Caudate nucleus (tissue), 63 donors: ENCODE measurements at places on chromosomes 12 and 14.

DNA sequence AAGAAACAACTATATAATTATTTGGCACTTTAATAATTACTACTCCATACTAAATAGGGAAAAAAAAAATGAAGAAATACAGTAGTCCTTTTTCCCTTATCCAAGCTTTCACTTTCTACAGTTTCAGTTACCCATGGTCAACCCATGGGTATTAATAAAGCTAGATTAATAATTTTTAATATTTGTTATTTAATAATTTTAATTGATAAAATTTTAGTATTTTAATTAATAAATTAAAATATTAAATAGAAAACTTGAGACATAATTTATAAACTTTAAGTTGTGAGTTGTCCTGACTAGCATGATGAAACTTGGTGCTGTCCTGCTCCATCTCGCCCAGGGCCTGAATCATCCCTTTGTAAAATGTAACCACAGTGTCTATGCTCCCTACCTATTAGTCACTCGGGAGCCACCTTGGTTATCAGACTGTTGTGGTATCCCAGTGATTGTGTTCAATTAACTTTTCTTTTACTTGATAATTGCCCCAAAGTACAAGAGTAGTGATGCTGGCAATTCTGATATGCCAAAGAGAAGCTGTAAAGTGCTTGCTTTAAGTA, 71.8 kb downstream of the PAWR start:
- no peak for DNase-seq

DNA sequence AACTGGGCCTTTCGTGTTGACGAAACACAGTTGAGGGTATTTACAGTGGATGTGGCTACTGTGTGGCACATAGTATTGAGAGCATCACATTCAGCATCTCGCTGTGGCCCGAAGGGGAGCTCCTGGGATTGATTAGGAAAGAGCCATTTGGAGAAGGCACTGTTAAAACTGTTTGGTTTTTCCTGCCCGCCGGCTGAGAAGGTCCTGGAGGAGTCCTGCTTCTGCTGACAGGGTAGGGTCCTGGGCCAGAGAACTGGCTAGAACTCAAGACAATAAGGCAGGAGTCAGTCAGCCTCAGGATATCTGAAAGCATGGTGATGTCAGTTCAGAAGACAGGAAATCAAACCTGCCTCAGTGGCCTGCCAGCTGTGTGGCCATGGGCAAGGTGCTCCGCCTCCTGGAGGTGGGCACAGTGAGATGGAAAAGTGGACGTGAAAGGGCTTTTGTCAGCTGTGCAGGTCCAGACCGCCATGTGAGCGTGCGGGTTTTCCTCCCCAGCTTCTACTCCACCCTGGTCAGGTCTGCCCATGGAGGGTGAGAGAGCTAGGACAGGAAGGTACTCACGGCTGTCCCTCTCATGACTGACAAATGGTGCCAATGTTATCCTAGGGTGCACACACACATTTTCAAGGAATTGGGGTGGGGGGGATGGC, 92.3 kb downstream of the NTF3 start:
- DNase-seq, result no peak

GRCh38 chr14:68961781-68962584, 17.1 kb downstream of the ACTN1 start:
- DNase-seq, result no peak

DNA sequence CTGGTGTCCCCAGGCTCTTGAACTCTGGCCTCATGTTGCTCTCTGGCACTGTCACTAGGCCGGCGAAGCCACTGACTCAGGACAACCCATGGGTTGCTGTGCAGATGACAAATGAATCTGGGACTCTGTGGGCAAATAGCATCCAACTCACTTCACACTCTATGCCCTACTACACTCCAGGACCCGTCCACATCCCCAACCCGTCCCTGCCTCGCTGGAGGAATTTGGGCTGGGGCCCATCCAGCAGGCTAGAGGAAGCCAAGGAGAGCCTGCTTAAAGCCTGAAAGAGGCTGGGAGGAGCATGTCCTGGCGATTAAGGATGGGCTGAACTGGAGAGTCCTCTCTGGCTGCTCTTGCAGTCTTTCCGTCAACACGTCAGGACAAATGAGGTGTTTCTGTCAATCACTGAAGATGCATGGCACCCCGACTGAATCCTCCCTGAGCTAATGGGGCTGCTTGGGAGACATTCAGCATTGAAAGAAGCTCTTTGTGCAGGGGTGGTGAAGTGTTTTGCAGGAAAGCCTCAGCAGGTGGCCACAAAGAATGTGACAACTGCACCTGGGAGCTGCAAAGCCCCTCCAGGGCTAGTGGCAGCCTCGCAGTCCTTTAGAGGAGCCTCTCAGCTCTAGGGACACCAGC, 71.7 kb downstream of the ANO2 start:
- DNase-seq, result no peak

GRCh38 chr14:94615254-94615653, 3.1 kb downstream of the SERPINA3 start:
- DNase-seq, result no peak

- no peak for DNase-seq
These were observed 71.8 kb downstream of the NPAS3 start for GRCh38 chr14:33010495-33010894.

GRCh38 chr14:103052407-103052806, 4.9 kb downstream of the CDC42BPB start:
- DNase-seq, result no peak

- DNase-seq, result no peak
These were observed 86.7 kb upstream of the ESRRB start for GRCh38 chr14:76289276-76289675.

- no peak for DNase-seq
These were observed 886.0 kb upstream of the FBXO33 start for GRCh38 chr14:40318211-40318719.

DNA sequence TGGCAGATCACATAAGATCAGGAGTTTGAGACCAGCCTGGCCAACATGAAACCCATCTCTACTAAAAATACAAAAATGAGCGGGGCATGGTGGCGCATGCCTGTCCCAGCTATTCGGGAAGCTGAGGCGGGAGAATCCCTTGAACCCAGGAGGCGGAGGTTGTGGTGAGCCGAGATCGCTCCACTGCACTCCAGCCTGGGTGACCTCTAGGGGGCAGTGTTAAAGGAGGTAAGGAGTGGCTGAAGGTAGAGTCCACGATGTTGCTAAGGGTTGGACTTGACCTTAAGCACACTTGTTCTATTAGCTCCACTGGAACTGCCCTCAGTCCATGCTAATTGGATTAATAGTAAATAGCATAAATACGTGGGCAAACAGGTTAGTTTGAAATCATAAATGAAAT, 62.4 kb upstream of the PSMC1 start:
- DNase-seq, result no peak

DNA sequence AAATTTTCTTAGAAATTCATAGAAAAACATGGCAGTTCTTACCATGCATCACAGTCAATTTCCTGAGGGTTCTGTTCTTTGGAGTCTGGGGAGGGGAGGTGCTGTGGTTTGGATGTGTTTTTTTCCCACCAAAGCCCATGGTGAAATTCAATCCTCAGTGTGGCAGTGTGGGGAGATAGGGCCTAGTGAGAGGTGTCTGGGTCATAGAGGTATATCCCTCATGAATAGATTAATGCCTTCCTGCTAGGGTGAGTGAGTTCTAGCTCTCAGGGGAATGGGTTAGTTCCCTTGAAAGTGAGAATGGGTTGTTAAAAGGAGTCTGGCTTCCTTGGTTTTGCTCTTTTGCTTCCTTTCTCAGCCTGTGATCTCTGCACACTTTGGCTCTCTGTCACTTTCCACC, 277.8 kb downstream of the APAF1 start:
- no peak for DNase-seq

GRCh38 chr14:91008759-91009409, 51.6 kb downstream of the RPS6KA5 start:
- DNase-seq, result no peak

DNA sequence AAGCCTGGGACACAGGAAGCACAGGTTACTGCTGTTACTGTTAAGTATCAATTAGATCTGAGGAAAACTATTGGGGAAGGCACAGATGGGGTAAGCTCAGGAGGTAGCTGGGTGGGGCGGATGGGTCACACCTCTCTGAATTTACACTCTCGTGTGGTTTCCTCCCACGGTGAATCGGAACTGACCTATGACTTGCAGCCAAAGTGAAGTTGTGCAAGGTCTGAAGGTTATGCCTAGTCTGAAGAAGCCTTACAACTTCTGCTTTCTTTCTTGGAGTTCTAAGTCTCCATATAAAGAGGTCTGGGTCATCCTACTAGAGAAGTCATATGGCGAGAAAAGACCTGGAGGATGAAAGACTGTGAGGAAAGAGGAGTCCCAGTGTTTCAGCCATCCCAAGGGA, 25.6 kb upstream of the GPATCH2L start:
- DNase-seq, result no peak

DNA sequence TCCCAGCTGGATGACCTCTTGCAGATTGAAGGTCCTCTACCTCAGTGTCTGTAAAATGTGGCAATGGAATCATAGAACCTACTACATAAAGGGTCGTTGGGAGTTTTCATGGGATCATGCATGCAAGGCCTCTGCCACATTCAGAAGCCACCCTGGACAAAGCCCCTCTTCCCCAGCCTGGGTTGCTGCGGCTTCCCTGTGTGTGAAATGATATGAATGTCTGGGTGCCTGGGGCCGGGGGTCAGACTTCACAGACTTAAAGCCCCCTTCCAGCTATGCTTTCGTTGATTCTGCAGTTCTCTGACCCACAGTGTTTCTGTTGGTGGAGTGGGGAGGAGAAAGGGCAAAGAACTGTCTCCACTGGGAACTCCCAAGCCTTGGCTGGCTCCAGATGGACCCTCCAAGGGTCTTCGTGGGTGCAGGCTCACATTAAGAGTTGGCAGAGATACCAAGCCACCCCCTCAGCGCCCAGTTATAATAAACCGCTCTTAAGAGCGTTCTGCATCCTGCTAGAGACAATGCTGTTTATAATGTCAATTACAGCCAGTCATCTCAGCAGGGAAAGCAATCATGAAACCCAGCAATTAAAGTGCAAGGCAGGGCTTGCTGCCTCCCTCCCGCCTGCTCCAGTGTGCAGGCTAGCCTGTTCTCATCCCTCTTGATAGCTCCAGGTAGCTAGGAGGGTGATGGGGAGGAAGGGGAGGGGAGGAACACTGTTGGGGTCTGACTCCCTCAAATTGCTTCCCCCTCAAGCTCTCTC, 210.9 kb upstream of the FKBP4 start:
- DNase-seq, result no peak

GRCh38 chr14:22099942-22100763, 426.5 kb upstream of the OR4E1 start:
- no peak for DNase-seq

DNA sequence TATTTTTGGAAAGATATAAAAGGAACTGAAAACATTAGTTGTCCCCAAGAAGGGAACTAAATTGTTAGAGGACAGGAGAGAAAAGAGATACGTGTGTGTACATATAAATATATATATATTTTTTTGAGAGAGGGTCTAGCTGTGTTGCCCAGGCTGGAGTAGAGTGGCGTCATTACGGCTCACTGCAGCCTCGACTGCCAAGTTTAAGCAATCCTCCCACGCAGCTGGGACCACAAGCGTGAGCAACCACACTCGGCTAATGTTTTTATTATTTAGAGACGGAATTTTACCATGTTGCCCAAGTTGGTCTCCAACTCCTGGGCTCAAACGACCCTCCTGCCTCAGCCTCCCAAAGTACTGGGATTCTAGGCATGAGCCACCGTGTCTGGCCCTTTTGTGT, 16.2 kb upstream of the NOP2 start:
- DNase-seq, result no peak

DNA sequence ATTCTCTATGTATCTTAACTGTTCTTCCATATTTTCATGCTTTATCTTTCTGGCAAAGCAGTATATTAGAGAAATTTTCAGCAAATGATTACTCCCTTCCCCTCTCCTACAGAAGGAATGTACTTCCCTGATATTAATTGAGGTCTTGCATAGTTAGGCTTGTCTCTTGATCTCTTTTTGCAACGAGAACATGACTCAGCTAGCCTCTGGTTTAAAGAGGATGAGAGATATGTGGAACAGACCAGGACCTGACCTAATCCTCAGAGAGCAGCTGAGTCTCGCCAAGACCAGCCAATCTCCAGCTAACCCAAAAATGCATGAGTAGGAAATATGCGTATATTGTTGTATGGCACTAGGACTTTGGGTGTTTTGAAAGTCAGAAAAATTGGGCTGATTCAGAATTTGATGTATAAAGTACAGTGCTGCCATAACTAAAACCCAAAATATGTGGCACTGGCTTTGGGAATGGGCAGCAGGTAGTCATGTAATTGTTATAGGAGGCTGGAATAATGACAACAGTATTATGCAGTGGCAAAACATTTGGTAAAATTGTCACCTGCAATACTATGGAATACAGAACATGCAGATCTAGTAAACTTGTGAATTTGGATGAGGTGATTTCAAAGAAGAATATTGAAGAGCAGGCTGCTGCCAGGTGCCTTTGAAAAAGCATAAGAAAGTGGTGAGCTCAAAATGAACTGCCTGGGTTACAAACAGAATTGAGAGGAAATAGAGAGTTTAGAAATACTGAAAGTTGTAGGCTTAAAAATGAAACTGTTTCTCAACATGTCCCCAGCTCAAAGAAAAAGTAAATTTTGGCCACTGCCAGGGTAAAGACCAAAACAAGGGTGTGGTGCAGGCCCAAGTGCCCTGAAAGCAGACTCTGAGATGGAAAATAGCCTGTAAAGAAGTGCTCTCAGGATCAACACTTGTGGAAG, 9.3 kb upstream of the USP15 start:
- DNase-seq, result no peak

GRCh38 chr12:113314121-113314529, 20.8 kb downstream of the SLC8B1 start:
- peak; percentile 26 for DNase-seq

DNA sequence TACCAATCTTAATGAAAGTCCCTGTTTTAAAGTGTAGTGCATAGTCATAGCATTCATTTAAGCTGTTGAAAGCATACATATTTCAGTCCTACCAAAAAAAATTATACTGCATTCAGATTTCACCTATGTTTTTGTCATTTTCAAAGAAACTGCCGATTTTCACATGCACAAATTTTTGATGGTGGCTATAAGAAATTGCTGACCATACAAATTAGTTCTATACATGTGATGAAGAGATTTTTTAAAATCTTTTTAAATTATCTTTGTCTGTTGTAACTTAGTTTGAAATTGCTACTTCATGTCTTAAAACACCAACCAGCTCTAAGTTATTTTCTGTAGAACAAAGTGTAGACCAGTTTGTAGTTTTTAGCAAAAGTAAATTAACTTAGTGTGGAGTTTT, 3.5 kb upstream of the GTF2A1 start:
- DNase-seq, result no peak

GRCh38 chr12:119786539-119786938, 90.6 kb downstream of the CIT start:
- no peak for DNase-seq

GRCh38 chr12:132129007-132129406, 15.1 kb downstream of the DDX51 start:
- DNase-seq, result no peak

- DNase-seq, result no peak
These were observed 102.4 kb upstream of the ATF1 start for GRCh38 chr12:50661300-50662115.

GRCh38 chr14:55899531-55899930, 218.7 kb upstream of the PELI2 start:
- DNase-seq, result no peak
